NCI-H774 (cell line): ENCODE measurements at places on chromosomes 1 and 21.

DNA sequence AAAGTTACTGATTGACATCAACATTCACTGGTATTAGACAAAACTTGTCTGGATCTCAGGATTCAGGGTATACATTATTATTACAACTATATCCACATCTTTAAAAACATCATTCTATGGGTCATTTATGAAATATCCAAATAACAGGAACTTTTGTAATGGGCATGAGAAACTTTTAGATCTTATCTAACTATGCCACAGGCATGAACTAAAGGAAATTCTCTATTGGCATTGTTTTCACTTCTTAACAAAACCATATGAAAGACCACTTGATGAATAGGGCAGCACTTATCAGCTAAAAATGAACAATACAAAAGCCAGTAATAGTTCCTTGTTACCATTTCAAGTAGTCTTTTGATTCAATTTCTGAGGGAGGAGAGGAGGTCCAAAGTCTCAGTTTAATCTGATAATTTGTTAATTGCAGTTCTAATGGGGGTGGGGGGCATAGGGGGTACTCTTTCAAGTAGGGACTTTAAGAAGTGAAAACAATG, 30.8 kb upstream of the CPLANE2 start:
- no peak for DNase-seq

DNA sequence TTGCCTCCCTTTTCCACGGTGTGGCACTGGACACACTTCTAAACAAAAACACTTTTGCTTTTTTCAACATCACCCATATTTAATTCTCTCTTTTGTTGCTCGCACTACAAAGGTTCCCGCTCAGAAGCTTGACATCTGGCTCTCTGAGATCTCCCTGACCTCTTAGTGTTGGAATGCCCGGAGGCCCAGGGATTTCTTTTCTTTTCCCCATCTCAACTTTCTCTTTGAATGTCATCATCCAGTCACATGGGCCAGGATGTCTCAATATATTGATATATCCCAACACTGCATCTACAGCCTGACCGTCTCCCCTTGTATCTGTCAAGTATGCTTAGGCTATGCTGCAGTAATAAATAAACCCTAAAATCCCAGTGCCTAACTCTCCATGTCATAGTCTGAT, 54.3 kb upstream of the DESI2 start:
- DNase-seq, result no peak

- DNase-seq, result no peak
Observed at GRCh38 chr1:116540088-116540487, 30.7 kb downstream of the CD58 start.

DNA sequence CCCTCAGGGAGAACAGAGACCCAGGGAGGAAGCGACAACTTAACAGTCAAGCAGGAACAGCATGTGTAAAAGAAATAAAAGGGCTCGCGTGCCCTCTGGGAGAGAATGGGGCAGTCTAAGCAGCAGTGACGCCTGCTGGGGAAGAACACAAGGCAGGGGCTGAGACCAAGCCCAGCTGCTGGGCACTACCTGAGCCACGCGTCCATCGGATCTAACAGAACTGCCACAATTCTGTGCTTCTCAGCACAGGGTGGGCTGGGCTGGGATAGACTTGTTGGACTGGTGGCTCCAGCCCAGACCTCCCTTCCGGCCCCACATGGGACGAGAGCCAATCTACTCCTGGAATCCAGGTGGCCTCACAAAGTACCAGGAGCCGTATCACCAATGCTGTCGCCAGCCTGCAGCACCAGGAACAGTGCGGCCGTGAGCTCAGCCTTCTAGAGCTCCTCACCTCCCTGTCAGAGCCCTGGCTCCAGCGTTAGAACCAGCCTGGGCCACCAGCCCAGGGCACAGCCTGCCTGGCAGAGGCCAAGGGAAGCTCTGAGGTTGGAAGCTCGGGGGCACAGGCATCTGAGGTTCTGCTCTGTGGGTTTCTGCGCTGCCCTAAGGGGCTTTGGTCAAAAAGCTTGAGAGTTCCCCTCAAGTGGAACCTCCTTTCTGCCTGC, 7.4 kb downstream of the LRRC47 start:
- DNase-seq, result no peak

- DNase-seq, result no peak
Observed at GRCh38 chr1:32878637-32879041, 7.7 kb upstream of the HPCA start.

GRCh38 chr1:228807904-228808605, 72.8 kb downstream of the RHOU start:
- no peak for DNase-seq

GRCh38 chr1:14567056-14567455, 31.4 kb upstream of the KAZN start:
- DNase-seq, result no peak

- no peak for DNase-seq
Observed at GRCh38 chr21:27077501-27077900, 110.6 kb upstream of the ADAMTS5 start.

DNA sequence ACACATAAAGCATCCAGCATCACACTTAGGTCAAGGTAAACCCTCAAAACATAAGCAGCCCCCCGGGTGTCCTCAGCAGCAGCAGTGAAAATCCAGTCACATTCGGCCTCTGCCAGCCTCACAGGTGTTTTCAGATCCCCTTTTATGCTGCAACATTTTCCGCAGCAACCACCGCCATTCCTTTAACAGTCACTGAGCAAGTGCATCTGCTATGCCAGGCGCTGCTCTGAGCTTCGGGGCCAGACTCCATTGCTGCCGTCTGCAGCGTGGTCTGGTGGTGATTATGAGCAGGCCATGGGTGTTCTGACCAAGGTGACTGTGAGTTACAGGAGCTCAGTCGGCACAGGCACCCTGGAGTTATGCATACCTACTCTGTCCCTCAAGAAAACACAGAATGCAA, 4.5 kb downstream of the URB1 start:
- DNase-seq, result no peak

DNA sequence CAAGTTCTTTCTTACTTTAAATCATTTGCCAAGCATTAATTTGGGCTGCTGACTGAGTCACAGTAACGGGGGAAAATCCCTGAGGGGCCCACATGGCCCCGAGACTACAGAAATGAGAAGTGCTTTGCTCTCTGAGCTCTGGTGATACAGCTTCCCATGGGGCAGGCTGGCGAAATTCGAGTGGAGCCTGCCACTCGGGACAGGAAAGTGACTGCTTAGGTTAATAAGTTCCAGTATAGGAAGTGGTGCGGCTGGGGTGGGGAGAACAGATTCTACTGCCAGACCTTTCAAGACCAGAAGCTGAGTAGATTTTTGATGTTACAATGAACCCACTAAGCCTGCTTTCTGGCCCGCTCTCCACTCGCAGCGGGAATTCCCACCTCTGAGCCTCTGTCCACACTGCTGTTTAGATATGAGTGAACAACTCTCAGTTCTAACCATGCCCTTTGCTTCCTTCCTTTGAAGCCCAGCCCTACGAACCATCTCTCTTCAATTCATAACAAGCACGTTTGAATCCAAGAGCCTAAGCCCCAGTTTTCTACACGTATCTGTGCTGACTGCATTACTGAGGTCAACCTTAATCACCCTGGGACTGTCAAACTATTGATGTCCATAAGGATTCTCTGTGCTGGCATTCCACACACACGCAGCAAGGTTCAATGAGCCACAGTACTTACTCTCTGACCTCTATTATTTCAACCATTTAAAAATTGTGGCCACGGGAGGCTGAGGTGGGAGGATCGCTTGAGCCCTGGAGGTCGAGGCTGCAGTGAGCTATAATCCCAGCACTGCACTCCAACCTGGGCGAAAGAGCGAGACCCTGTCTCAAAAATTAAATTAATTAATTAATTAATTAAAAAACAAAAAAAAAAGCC, 9.6 kb downstream of the ZBTB17 start:
- no peak for DNase-seq

- no peak for DNase-seq
Observed at GRCh38 chr1:175450219-175450618, 257.6 kb upstream of the KIAA0040 start.

DNA sequence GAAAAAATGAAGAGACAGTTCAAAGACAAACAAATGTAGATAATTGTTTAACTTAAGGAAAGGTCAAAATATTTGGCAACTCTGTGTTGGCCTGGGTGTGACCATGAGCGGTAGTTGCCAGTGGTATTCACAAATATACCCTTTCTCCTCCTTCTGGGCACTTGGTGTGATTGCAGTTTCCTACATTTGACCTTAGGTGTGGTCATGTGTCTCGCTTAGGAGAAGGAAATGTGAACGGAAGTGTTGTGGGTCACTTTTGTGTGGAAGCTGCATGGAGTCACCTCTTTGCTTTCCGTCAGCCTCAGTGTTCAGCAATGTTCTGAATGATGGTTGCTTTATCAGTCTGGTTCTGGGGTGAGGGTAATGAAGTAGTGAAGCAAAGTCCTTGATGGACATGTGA, 3.4 kb upstream of the PCSK9 start:
- DNase-seq, result no peak

DNA sequence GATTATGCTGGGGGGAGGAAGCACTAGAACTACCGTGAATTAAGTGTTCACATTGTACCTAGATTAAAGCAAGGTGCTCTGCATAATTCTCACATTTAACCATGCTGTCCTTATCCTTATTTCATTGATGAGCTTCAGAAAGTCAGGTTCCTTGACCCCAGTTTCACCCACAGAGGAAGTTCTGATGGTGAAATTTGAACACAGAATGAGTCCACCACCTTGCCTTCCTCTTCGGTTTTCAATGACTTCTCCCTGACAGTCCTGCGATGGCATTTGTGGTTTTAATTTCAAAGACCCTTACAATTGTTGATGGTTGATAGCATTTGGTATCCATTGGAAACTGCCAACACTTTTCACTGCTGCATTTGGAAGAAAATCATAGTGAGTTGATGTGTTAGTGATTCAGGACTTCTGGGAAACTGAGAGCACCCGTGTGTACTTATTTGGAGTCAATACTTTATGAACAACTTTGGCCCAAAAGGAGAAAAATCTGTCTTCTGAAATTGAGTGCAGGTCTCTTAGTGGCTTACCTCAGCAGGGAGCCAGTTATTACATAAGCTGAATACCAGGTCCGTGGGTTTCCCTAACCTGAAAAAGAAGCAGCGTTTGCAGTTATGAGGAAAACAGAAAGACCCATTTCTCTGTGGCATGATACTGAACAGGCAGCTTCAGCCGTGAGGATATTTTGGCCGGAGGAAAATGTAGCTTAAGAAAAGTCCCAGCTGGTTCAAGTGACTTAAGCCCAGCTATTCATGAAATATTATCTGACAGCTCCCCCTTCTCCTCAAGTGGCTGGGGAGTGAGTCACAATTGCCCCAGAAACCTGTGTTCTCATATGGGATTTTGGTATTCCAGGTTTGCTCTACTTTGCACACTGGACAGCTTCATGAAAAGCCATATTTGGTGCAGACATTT, 47.5 kb downstream of the ROR1 start:
- DNase-seq, result no peak

DNA sequence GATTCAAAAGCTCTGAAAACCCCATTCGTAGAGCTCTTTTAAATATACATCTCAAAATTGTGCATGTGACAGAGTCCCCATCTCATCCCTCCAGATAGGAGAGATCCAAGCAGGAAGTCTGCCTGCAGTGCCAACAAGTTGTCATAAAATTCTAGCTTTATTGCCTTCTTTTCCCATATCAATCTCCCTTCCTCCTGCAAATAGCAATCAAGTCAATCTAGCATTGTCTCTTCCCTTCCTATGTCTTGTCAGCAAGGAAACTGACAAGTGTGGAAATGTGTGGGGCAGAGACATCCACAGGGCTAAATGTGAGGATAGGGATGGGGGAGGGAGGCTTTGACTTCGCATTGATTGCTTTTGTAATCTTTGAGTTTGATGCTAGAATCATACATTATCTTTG, 165.2 kb downstream of the C1orf94 start:
- no peak for DNase-seq

DNA sequence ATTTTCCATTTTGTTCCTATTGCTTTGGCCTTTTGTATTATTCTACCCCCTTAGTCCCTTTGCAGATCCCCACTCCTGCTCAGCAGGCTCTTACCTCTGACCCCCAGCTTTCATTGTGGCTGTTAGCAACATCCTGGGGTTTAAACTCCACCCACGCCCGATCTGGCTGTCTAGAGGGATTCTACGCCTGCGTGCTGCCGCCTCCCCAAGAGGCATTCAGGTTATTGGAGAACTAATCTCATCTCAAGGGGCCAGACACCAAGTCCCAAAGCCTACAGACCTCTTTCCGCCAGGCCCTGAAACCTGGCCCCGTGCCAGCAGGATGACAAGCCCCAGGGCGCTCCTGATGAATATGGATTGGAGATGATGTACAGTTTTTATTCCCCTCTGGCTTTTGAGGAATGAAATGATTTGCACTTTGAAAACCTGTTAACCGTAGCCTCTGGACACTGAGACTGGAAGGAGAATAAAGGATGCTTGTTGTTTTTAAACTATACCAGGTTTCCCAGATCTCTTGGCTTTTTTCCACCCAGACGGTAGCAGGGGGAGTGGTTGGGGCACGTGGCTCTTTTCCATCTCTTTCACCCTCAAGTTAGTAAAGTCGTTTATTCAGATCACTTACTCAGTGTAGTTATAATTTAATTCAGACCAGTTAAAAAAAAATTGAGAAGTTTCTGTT, 14.5 kb upstream of the IKBKE start:
- DNase-seq, result no peak

- no peak for DNase-seq
Observed at GRCh38 chr1:220732137-220732536, 16.0 kb upstream of the MTARC2 start.

DNA sequence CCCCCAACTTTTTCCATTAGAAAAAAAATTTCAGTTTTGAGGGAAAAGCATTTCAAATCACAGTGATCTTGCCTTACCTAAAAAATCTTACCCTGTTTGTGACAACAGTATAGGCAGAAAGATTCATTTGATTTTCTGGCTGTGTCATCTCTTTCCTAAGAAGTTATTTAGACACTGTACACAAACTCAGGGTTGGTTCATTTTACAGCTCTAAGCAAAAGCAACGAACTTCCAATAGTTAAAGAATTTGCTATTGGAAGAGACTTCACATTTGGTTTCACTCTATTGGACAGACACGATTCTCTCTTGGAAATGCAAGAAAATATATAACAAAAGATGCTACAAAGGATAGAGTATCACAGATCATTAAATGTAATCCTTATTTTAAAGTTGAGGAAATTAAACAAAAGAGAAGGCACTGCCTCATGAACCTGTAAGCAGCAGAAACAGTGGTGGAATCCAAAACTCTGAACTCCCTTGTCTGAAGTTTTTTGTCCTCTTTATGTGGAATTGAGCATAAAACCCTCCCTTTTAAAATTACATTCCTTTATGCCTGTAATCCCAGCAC, 20.8 kb downstream of the EYA3 start:
- DNase-seq, result no peak

- DNase-seq, result no peak
Observed at GRCh38 chr1:11997081-11997850, 17.0 kb downstream of the MFN2 start.

DNA sequence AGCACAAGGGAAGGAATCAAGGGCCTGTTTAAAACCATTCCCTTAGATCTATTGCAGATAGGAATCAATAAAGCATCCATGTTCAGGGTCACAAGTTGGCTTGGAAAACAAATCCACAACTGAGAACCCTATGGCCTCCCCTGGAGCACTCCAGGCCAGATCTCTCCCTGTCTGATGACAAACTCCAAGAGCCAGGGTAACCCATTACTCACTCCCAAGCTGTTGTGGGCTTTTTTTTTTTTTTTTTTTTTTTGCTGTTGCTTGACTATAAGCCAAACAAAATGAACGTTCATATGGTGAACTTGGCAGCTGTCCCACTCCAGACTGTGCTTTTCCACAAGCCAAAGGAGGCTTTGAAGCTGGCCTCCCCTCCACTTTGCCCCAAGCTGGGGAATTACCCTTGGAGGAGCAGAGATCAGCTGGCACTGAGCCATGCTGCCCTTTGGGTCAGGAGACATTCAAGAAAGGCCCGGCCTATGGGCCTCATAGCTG, 35.7 kb upstream of the VAV3 start:
- DNase-seq, result no peak
